ENCODE measurements at places on chromosomes 5 and 9.

GRCh38 chr5:52672459-52672858 lies 115.3 kb upstream of the ITGA1 start:
- no peak for DNase-seq

DNA sequence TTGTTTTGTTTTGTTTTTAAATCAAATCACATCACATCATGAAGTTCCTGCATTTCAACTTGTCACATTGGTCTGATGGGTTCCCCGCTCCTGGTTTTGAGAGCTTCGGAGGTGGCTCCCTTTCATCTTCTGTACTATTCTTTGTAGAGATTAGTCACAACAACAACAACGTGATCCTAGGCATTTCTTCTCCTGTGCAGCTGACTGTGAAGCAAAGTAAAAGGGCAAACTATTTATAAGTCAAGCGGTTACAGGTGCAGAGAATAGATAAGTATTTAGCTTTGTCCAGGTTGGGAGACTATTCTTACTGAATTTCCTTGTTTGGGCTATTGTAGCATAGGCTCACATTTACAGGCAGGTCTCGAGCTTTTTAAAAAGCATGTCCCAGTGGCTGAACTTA lies 197.7 kb upstream of the CDKN2B start:
- DNase-seq: no peak

DNA sequence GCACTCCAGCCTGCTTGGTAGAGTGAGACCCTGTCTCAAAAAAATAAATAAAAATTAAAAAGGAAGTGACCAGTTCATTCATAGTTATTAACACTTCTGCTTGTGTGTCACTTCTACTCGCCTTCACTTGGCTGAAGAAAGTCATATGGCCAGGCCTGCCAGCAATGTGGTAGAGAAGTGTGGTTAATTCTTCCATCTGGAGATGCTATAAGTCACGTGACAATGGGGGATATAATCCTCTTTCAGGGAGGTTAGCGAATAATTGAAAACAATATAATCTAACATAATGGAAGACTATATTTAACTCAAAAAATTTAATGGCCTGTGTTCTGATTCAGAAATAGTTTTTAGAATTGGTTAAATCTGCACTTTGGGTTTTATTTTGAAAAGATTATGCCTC lies 305.6 kb downstream of the DOCK8 start:
- DNase-seq: no peak

DNA sequence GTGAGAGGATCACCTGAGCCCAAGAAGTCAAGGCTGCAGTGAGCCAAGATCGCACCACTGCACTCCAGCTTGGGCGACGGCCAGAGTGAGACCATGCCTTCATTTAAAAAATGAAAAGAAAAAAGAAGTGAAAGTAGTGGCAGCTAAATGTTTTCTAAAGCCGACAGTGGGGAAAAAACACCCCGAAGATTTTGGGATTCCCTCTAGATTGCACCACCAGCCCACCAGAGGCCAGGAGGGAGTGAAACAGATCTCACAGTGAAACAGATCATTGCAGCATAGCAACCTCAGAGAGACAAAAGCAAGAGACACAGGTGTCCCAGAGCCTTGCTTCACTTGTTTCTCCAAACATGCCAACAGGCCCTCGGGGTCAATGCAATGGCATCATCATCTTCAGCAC lies 156.8 kb downstream of the PAX5 start:
- no peak for DNase-seq

GRCh38 chr9:112533660-112534059 lies 47.0 kb downstream of the KIAA1958 start:
- no peak for DNase-seq

- no peak for DNase-seq
Observed at GRCh38 chr5:16812911-16813310, 123.2 kb downstream of the MYO10 start.

DNA sequence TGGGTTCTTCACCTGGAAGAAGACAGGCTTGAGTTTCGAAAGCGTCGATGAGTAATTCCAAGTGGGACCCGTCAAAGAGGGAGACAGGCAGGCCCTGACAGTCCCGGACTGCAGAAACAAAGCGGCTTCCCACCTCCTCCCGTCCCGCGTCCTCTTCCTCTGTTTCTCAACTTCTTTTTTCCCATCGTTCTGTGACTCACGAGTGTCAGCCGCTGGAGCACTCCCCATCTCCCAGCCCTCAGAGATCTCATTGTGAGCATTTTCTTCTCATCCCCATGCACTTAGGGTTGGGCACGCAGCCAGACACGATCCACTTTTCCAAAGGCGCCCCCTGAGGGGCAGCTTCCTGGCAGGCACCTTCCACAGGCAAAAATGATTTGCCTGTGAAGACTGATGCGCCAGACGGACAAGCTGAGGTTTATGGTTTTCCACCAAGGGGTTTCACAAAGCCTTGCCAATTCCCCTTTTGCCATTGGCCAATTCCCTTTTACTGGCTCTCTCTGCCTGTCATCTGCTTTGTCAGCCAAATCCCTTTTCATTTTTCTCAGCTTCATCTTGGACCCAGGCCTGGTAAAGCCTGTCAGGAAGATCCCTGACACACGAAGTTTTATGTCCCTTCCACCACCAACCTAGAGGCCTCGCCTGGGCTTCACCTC lies 86.5 kb upstream of the ANKRD55 start:
- DNase-seq: no peak

DNA sequence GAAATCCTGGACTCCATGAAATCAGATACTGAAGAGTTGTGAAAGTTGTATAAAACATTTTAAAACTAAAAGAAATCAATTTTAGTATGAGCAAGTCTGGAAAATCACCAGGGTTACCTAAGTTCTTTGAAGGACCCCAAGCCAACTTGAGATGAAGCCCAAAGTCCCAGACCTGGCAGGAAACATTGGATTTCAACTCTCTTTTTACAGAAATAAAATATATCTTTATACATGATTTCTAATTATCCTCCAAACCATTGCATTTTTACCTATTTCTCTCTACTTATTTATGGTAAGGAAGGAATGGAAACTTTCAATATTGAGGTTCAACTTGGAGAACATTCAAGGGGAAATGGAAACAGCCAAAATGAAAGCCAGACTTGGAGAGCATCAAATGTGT lies 390.6 kb upstream of the C9orf72 start:
- DNase-seq: no peak

GRCh38 chr9:116558035-116558434 lies 129.1 kb upstream of the TRIM32 start:
- DNase-seq: no peak

GRCh38 chr9:126461608-126462007 lies 135.0 kb downstream of the MVB12B start:
- DNase-seq: no peak

Data from activated CD8-positive, alpha-beta memory T cell treated with anti-CD3 and anti-CD28 coated beads, Interleukin-2, amount 50 U/mL, for 4 hours (primary cell).